ENCODE measurements at places on chromosomes 13 and 19.

- DNase-seq: no peak
Observed at GRCh38 chr13:48928757-48929430, 46.8 kb upstream of the FNDC3A start.

- no peak for DNase-seq
Observed at GRCh38 chr13:34254366-34254765, 436.4 kb downstream of the RFC3 start.

GRCh38 chr13:98796191-98796590 lies 43.7 kb upstream of the SLC15A1 start:
- DNase-seq: no peak

DNA sequence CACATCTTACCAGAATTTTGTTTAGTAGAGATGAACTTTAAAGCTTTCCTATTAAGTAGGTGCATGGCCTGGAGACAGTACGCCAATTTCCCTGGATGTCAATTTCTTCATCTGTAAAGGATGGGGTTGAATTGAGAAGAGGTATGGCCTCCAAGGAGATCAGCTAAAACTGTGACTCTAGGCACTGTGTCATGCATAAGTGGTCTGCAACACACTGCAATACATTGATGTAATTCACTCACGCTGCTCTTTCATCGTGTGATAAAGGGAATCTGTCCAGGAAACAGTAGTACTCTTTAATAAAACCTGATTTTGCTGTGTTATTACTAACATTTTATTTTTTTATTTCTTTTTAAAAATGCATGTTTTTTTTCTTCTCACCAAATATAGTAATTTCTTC lies 795.8 kb downstream of the DIAPH3 start:
- DNase-seq: no peak
